ENCODE measurements at places on chromosomes 2 and 18.

DNA sequence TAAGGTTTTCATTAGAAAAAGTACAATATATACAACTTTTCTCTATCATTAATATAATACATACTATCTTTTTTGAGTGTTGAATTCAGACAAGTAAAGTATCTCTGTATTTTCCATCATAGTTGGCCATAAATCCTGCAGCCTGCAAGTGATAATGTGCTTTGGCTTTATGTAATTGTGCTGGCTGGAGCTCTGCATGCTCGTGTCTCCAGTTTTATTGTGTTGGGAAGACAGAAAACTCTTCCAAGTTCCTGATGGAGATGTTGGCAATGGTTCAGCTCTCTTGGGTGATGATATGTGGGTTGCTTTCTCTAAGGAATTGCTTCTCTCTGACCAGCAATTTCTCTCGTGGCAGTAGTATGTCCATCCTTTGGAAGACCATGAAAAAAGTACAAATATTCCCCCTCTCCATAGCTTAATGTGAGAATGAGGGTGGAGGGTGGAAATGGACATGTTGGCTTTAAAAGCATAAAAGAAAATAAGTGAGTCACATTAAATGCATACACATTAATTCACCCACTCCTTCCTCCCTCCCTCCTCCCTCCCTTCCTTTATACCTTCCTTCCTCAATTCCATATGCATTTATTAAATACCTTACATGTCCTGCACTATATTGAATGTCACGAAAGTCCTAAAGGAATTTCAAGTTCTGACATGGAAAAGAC lies 344.2 kb downstream of the MTX2 start:
- DNase-seq = peak; percentile 81

GRCh38 chr2:55718165-55719008 lies 24.7 kb upstream of the PNPT1 start:
- no peak for DNase-seq

- DNase-seq = no peak
Observed at GRCh38 chr2:113770929-113771328, 14.5 kb upstream of the SLC35F5 start.

- no peak for DNase-seq
Observed at GRCh38 chr2:64540615-64541014, 16.5 kb downstream of the AFTPH start.

GRCh38 chr2:135030826-135031225 lies 16.4 kb downstream of the MAP3K19 start:
- no peak for DNase-seq

DNA sequence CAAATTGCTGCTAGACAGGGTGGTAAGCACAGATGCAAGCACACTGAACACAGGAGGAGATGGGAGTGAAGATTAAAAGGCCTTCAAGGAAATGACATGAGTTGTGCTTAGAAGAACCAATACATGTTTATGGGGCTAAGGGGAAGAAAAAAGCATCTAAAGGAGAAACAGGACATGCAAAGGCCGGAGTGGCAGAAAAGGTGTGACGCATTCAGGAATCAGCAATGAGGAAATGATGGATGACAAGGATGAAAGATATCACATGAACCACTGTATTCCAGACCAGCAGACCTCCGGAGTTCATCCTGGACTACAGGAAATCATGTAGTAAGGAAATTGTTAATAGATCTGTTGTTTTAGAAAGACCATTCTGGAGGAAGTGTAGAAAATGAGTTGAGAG lies 42.8 kb downstream of the PPP4R1 start:
- no peak for DNase-seq

GRCh38 chr2:98839292-98839691 lies 96.7 kb downstream of the CRACDL start:
- DNase-seq = no peak

All from AG09309 (cell line).